COR-L47 (cell line): ENCODE measurements at places on chromosomes 1 and 21.
A peak's percentile ranks its signal among the peaks of the same experiment; 100 is the strongest.

- DNase-seq: no peak
Measured at GRCh38 chr1:155121249-155121648, 6.4 kb upstream of the EFNA1 start.

- DNase-seq: no peak
Measured at GRCh38 chr1:169867012-169867675, 26.6 kb downstream of the SCYL3 start.

DNA sequence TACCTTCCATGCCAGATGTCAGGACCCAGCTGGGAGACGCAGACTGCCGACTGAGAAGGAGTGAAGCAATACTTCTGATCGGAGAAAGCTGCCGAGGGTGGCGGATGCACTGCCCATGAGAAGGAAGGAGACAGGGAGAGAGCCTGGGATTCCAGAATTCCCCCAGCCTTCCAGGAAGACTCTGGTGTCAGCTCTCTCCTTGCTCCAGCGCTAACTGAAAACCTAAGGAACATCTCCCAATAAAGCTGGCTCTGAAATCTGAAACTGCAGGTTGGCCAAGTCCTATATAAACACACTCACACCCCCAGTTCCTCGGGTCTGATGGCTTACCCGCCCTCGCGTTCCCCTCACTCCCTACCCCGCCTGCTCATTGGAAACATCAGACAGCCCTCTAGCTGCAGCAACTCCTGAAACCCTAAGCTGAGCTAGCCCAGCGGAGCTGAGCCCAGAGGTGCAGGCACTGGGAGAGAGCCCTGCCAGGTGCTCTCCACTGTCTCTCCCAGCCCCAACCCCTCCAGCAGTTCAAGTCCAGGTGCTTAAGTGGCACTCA, 52.3 kb downstream of the PLEKHA6 start:
- no peak for DNase-seq

- no peak for DNase-seq
Measured at GRCh38 chr1:42290130-42290529, 44.9 kb downstream of the FOXJ3 start.

DNA sequence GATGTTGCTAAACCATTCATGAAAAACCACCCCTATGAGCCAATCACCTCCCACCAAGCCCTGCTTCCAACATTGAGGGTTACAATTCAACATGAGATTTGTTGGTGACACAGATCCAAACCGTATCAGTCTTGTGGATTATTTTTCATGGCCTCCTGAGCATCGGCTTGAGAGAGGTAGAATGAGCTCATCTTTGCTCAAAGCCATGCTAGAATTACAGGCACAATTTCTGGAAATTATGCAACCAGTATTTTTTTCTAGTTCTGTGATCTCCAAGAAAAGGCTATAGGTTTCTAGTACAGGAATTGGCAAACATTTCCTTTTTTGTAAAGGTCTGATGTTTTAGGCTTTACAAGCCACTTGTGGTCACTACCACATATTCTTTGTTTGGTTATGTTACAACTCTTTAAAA, 219.4 kb downstream of the DUSP10 start:
- DNase-seq: no peak

- DNase-seq: no peak
Measured at GRCh38 chr1:68570871-68571270, 74.0 kb upstream of the DEPDC1 start.

DNA sequence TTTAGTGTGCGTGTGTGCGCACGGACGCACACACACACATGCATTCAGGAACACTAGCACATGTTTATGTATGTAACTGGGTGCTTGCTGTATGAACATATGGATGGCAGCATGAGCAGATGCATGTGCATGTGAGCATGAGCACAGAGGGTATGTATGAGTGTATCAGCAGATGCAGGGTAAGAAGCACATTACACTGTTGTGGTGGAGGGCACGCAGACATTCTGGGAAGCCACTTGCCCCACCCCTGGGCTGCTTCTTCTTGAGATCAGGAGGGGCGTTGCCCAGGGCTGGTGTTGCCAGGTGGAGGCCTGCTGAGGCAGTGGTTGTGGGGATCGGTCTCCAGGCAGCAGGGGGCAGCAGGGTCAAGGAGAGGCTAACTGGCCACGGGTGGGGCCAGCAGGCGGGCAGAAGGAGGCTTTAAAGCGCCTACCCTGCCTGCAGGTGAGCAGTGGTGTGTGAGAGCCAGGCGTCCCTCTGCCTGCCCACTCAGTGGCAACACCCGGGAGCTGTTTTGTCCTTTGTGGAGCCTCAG, 3.9 kb upstream of the P3R3URF start:
- DNase-seq: peak; percentile 35
